ENCODE measurements at places on chromosomes 3 and 15. TPM values are rescaled to one million over a fixed set of nuclear protein-coding genes. Genes with fewer than 3 reads are reported as not detected.

DNA sequence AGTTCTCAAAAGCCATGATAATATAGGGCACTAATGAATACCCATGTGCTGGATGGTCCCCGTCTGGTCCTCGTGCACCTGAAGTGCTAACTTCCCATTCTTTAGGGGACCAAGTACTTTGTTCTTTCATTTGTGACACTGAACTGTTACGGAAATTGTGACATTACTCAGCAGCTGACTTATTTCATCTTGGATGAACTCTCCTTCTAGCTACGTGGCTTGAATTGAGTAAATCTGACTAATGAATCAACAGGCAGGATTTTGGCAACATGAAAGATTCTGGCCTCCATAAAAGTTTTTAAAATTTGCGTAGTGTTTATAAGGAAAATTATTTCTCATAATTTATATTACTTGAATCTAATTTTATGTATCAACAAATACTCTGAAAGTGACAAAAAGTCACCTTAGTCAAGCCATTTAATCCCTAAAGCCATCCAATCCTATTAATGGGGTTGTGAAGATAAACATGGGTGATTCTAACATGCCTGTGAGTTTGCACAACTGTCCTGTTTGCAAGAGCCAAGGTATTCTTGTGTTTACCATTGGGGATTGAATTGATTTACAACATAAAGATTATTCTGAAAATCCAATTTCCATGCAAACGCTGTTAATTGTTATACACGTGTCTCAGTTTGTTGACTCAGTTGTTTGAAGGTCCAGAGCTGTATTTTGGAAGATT, 119.9 kb downstream of the AGBL1 start:
- no peak for DNase-seq

- DNase-seq = no peak
These were observed 194.9 kb downstream of the CHST2 start for GRCh38 chr3:143314251-143315093.

GRCh38 chr15:83200162-83200561, 7.5 kb downstream of the HDGFL3 start:
- no peak for DNase-seq

DNA sequence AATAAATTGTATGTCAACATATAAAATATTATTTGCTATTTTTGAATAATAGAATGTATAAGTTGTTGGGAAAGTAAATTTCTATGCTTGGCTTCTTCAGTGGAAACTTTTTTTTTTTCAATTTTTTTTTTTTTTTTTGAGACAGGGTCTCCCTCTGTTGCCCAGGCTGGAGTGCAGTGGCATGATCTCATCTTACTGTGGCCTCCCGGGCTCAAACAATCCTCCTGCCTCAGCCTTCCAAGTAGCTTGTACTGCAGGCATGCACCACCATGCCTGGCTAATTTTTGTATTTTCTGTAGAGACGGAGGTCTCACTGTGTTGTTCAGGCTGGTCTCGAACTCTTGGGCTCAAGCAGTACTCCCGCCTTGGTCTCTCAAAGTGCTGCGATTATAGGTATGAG, 16.8 kb downstream of the MBNL1 start:
- DNase-seq = no peak

DNA sequence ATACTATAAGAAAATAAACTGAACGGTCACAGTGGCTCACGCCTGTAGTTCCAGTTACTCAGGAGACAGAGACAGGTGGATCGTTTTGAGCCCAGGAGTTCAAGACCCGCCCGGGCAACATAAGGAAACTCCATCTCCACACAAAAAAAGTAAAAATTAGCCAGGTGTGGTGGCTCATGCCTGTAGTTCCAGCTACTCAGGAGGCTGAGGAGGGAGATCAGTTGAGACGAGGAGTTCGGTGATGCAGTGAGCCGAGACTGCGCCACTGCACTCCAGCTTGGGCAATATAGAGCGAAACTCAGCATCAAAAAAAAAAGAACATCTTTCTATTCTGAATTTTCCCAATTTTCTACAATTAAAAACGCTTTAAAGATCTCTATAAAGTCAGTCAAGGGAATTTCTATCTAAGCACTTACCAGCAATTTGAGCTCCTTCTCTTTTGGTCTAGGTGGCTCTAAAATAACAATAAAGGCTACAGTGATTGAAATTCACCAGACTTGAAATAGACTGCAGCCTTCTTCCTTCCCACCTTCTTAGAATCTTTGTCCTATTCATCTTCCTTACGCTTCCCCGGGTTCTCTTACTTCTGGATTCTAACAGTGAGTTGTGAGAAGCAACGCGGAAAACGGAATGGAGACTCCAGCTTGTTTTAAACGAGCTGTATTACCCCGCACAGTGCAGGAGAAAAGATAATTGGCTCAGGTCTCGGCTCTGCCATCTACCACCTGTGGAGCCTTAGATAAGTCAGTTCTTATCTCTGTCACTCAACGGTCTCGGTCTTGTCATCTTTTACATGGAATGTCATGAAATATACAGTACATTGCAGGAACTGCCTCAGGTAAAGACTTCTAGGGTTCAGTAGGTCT, 812 bp upstream of the SEC62 start:
- DNase-seq = no peak

DNA sequence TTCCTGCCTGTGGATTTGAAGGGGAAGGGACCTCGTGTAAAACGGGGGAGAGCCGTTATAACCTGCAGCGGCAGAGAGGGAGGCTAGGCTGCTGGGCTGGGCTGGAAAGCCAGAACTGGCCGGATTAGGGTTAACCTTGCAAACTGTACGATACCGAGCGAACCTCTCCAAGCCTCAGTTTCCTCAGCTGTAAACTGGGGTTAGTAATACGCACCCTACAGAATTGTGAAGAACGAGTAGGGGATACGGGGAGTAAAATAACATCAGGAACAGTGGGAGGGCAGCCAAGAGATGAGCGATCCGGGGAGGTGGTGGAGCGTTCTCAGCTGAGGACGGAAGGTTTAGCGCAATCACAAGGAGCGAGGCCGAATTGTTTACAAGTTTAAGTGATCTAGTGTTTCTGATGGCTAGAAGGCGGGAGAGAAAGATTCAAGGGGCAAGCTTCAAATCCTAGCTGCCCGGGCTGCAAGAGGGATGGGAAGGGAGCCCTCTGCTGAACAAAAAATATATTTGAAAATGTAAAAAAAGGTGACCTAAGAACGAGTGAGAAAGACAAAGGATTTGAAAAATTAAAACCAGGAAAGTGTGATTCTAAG, 768 bp upstream of the SEMA5B start:
- peak; percentile 79 for DNase-seq

The GCHFR gene
- 0.60 TPM for polyA plus RNA-seq

The RARRES1 gene
- polyA plus RNA-seq = 0.11 TPM

The SLC51A gene
- polyA plus RNA-seq = not detected

The ISG20 gene
- polyA plus RNA-seq = 2.0 TPM

The BNC1 gene
- not detected for polyA plus RNA-seq
